ENCODE measurements at places on chromosomes 6 and 20.

DNA sequence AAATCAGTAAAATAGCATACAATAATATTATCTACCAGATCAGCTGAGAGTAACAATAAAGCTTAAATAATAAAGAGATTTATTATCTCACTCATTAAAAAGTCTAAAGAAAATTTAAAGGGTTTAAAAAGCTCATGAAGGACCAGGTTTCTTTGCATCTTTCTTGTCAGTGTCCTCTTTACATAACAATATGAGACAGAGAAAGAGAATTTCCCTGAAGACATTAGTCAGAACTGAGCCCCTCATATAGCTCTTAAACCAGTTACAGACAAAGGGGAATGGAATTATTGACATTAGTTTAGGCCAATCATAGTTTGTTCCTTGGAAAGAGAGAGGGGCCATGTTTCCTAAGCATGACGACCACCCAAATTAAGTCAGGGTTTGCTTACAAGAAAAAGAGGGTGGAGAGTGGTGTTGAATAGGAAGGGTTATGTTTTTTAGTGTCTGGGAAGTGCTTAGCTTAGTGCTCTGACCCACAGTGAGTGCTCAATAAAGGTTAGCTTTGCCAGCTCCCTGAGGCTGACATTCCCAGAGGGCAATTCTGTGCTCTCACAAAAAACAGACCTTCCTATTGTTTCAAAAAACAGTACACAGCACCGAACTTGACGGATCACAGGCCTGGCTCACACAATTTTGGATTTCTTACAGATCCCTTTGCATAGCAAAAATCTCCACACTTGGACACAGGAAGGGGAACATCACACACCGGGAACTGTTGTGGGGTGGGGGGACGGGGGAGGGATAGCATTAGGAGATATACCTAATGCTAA, 3.6 kb upstream of the PLCB1 start:
- DNase-seq: no peak

DNA sequence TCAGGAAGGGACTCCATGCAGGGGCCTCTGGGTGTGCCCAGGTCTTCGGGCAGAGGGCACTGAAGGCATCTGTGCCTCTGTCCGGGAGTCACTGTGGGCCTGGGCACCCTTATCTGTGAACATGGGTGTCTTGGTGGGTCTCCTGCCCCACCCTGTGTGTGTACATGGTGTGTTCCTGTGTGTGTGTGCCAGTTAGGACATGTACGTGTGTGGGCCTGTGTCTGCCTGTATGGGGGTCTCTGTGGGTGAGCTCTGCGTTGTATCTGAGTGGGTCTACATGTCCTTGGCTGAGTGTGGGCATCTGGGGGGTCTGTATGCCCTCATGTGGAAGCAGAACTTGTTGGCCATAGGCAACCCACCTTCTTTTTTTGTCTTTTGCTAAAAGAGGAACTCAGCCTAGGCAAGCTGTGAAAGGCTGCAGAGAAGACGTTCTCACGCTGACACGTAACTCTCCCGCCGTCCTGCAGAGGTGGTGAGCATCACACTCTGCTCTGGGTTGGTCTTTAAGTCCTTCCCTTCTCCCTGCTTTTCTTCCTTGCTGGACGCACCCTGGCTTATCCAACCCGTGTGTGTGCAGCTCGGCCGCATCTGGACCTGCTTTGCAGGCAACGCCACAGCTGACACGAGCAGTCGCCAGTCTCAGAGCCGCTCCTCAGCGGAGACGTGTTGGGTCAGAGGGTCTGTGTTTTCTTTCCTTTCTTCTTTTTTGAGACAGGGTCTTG, 532 bp upstream of the NPBWR2 start:
- no peak for DNase-seq

GRCh38 chr6:24859132-24859531, 60.4 kb upstream of the ARMH2 start:
- no peak for DNase-seq

DNA sequence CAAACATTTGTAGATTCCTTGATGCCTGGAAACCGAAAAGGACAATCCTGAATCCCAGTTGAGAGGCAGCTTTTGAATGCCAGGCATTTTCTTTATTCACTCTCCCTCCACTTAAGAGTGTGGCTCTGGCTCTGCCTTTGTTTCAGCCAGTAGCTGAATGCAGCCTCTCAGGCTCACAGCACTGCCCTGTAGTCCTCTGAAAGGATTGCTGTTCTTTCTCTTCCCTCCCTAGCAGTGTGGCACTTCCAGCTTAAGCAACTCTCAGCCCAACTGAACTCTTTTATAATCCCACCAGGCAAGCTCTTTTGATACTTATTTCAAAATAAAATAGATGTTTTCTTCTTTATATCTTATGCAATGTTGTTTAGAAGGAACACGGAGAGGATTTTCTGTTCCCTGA, 415.6 kb downstream of the GJA1 start:
- no peak for DNase-seq

- DNase-seq: peak; percentile 29
Observed at GRCh38 chr6:2695454-2696095, 55.1 kb downstream of the MYLK4 start.

- no peak for DNase-seq
Observed at GRCh38 chr6:82331031-82331773, 32.4 kb upstream of the TPBG start.

DNA sequence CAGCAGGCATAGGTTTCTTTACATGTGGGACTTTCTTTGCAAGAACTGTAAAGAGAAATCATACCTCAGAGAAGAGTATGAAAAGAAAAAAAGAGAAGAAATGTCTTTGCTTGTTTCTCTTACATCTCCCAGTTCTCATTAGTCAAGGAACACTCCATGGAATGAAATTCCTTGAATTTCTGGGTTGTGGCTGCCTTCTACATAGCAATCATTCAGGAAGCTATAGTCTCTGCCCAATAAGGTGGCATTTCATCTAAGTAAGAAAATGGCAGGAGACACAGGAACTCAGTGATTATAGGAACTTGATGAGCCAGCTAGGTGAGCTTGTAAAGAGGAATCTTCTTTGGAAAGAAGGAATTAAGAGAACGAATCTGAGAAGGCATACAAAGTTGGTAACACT, 197.0 kb upstream of the FKBP1C start:
- DNase-seq: no peak

- no peak for DNase-seq
Observed at GRCh38 chr20:10476319-10476724, 41.2 kb downstream of the SLX4IP start.

DNA sequence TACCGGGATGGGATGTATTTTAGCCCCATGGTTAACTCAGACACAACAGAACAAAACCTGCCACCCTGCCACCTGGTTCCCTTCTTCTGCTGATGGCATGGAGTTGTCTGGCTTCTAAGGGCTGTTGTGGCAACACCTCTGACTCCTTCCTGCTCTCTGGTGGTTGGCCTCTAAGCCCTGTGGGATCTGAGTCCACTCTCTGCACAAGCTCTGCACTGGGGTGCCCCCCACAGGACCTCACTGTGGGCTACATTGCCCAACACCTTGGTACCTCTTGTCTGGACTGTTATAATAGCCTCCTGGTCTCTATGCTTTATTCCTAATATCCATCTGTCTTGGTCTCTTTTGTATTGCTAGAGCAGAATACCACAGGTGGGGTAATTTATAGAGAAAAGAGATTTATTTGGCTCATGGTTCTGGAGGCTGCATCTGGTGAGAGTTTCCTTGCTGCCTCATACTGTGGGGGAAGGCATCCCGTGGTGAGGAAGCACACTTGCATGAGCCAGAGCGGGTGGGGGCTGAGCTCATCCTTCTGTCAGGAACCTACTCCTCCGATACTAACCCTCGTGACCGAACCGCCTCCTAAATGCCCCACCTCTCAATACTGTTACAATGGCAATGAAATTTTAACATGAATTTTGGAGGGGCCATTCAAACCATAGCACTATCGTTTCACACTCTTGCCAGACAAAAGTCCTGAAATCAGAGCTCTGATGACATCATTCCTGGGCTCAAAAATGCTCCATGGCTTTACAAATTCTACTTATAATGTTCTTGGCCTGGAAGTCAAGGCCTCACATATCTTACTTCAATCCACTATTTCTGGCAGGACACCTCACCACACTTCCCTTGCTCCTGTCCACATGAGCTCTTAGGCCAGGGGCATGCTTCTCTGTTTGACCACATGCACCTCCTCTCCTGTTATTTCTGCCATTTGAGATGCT, 127.2 kb downstream of the PAX1 start:
- DNase-seq: no peak

GRCh38 chr20:49658508-49658907, 55.2 kb downstream of the B4GALT5 start:
- no peak for DNase-seq

- no peak for DNase-seq
Observed at GRCh38 chr6:157563611-157564284, 182.8 kb downstream of the ZDHHC14 start.

DNA sequence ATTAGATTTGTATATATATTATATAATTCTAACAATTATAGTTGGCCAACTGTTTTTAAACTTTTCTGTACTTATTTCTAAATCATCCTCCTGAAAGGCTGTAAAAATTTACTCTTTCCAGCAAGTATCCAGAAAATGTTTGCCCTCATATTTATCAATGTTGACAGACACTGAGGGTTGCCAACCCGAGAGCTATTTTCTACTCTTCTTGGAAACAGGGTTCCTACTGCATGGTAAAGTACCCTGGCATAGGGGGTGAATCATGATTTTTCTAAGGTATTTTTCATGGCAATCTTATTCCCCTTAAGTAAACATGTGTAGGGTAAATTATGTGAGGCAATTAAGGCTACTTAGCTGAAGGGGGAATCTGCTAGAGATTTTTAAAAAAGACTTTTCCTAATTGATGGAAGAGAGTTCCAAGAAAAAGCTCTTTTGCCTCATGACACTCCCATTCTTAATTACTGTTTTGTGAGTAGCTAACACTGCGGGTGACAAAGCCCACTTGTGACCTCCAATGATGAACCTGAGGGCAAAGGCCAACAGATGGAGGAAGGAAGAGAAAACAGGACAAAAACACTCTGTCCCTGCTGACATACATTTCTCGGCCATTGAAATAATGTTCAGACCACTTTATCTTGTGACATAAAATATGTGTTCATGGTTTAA, 37.9 kb downstream of the GPX5 start:
- no peak for DNase-seq

- DNase-seq: no peak
Observed at GRCh38 chr6:40852779-40853373, 186.1 kb downstream of the UNC5CL start.

- DNase-seq: peak; percentile 85
Observed at GRCh38 chr6:3157131-3157933, at the start of gene TUBB2A. Gene TUBB2A, minus strand, starts transcription at chr6:3157544. Its CDS starts 81 bp downstream, at chr6:3157463.

- no peak for DNase-seq
Observed at GRCh38 chr6:46284475-46284874, 113.7 kb upstream of the ENPP5 start.
